ENCODE measurements at places on chromosomes 3 and 15.

DNA sequence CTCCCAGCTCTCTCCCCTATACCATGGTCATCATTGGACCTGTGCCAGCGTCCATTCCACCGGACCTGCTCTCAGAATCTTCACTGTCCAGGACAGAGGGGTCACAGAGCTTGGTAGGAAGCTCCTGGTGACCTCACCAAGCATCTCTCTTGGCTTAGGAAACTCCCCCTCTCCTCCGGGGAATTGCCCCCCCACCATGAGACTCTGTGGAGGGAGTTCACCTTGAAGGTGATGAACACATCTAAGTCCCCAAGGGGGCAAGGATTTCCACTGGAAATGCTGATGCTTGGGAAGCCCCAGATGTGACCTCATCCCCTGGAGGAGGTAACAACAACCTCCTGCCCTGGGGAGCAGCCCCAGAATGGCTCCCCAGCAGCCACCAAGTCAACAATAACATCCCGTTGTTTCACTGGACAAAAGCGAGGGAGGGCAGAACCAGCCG, 3.2 kb downstream of the SEMA7A start:
- no peak overlapping the region for H3K27ac ChIP-seq
- no peak for DNase-seq
- no peak overlapping the region for H3K4me3 ChIP-seq
- H3K27me3 ChIP-seq, result peaks cover 11% of the 10 kb centered on the region
- peaks cover 46% of the 10 kb centered on the region for H3K4me1 ChIP-seq
- no peaks in the 10 kb centered on the region for H3K36me3 ChIP-seq

DNA sequence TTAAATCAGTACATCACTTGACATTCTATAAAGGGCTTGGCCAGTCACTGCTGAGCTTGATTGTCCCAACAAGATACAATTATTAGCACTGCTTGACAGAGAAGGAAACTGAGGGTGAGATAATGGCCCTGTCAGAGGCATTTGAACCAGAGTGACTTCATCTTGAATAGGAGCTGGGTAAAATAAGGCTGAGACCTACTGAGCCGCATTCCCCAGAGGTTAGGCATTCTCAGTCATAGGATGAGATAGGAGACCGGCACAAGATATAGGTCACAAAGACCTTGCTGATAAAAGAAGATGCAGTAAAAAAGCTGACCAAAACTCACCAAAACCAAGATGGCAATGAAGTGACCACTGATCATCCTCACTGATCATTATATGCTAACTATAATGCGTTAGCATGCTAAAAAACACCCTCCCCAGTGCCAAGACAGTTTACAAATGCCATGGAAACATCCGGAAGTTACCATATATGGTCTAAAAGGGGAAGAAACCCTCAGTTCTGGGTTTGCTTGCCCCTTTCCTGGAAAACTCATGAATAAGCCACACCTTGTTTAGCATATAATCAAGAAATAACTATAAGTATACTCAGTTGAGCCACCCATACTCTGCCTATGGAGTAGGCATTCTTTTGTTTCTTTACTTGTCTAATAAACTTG, 239.1 kb upstream of the SETMAR start:
- no peak overlapping the region for H3K4me3 ChIP-seq
- H3K27ac ChIP-seq, result no peak overlapping the region
- H3K27me3 ChIP-seq, result no peaks in the 10 kb centered on the region
- no peak for DNase-seq

GRCh38 chr3:46856576-46857471, 6.4 kb downstream of the MYL3 start:
- no peaks in the 10 kb centered on the region for H3K27me3 ChIP-seq
- H3K27ac ChIP-seq, result no peak overlapping the region
- no peak overlapping the region for H3K4me3 ChIP-seq
- DNase-seq, result no peak
- no peaks in the 10 kb centered on the region for H3K36me3 ChIP-seq
- H3K4me1 ChIP-seq, result no peaks in the 10 kb centered on the region

DNA sequence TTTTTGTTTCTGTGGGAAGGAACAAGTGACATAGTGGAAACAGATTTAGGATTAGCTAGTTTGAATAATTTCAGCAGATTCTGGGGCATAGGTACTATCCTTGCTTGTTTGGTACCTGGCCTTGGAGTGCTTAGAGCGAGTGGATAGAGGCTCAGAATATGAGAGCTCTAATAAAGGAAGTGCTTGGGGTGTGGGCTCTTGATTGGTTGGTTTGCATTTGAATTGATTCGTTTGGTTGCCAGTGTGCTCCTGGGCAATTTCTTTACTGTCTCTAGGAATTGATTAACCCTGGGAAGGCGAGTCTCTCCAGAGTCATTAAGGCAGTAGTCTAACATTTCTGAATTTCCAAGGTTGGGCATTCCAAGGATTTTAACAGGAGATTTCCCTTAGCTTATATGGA, 98.0 kb downstream of the DTWD1 start:
- H3K27ac ChIP-seq, result no peak overlapping the region
- no peak overlapping the region for H3K4me3 ChIP-seq
- no peaks in the 10 kb centered on the region for H3K27me3 ChIP-seq

GRCh38 chr15:66929843-66930402, 135.5 kb upstream of the SMAD3 start:
- DNase-seq, result no peak
- H3K27me3 ChIP-seq, result peaks cover 3% of the 10 kb centered on the region
- H3K4me1 ChIP-seq, result no peaks in the 10 kb centered on the region
- H3K27ac ChIP-seq, result no peak overlapping the region

DNA sequence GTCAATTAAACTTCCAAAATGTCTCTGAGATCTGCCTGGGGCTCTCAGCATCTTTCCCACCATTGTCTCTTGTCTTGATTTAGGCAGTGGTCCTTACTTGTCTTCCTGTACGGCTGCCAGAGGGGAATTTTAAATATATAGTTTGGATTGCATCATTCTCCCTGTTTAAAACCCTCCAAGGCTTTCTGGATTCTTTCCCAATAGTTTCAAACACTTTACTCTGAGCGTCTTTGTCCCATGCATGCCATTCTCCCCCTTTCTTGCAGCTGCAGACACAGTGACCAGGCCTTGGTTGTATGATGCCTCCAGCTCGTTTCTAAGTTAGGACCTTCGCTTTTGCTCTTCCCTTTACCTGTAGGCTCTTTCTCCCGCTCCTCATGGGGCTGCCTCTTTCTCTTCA, 323.3 kb upstream of the CTNNB1 start:
- DNase-seq, result no peak
- H3K36me3 ChIP-seq, result no peaks in the 10 kb centered on the region
- H3K27me3 ChIP-seq, result no peaks in the 10 kb centered on the region
- H3K4me3 ChIP-seq, result no peak overlapping the region
- no peak overlapping the region for H3K27ac ChIP-seq

- no peaks in the 10 kb centered on the region for H3K4me1 ChIP-seq
- DNase-seq, result no peak
- no peak overlapping the region for H3K4me3 ChIP-seq
- no peaks in the 10 kb centered on the region for H3K27me3 ChIP-seq
- no peaks in the 10 kb centered on the region for H3K36me3 ChIP-seq
- H3K27ac ChIP-seq, result no peak overlapping the region
Measured at GRCh38 chr15:47997195-47998080, 123.4 kb upstream of the SLC24A5 start.

- no peaks in the 10 kb centered on the region for H3K4me1 ChIP-seq
- H3K36me3 ChIP-seq, result no peaks in the 10 kb centered on the region
- peaks cover 26% of the 10 kb centered on the region for H3K27me3 ChIP-seq
- H3K4me3 ChIP-seq, result no peak overlapping the region
- no peak for DNase-seq
Measured at GRCh38 chr3:127482216-127483004, 108.1 kb downstream of the TPRA1 start.

DNA sequence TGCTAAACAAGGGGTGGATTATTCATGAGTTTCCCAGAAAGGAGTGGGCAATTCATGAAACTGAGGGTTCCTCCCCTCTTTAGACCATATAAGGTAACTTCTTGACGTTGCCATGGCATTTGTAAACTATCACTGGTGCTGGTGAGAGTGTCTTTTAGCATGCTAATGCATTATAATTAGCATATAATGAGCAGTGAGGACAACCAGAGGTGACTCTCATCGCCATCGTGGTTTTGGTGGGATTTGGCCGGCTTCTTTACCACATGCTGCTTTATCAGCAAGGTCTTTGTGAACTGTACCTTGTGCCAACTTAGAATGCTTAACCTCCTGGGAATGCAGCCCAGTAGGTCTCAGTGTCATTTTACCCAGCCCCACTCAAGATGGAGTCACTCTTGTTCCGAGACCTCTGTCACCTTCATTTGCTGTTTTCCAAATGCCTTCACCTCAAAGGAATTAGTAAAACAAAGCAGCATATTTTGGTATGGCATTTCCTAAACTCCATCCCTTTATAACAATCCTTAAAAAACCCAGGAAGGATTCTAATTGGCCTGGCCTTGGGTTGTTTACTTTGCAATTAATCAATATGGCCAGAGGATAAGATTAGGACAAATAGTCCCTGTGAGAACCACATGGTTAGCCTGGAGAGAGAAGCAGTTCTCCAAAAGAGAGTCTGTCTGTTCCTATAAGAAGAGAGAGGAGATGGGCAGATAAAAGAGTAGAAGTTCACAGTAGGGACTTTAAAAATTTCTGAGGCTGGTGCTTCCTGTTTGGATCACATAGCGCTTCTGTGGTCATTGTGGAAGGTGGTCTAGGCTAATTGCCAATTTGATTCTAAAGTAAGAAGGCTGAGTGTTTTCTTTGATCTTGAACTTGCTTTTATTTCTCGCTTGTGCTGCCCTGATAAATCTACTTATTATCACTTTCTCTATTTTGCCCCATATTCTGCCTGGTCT, 155.2 kb upstream of the EOMES start:
- H3K27me3 ChIP-seq, result no peaks in the 10 kb centered on the region
- peak overlapping the region; percentile 65 for H3K27ac ChIP-seq
- DNase-seq, result peak; percentile 57
- H3K4me1 ChIP-seq, result peaks cover 43% of the 10 kb centered on the region
- no peaks in the 10 kb centered on the region for H3K36me3 ChIP-seq

- DNase-seq, result no peak
- H3K4me1 ChIP-seq, result no peaks in the 10 kb centered on the region
- no peak overlapping the region for H3K4me3 ChIP-seq
- no peaks in the 10 kb centered on the region for H3K27me3 ChIP-seq
- no peak overlapping the region for H3K27ac ChIP-seq
- no peaks in the 10 kb centered on the region for H3K36me3 ChIP-seq
Measured at GRCh38 chr3:64133272-64133671, 92.0 kb downstream of the PRICKLE2 start.

DNA sequence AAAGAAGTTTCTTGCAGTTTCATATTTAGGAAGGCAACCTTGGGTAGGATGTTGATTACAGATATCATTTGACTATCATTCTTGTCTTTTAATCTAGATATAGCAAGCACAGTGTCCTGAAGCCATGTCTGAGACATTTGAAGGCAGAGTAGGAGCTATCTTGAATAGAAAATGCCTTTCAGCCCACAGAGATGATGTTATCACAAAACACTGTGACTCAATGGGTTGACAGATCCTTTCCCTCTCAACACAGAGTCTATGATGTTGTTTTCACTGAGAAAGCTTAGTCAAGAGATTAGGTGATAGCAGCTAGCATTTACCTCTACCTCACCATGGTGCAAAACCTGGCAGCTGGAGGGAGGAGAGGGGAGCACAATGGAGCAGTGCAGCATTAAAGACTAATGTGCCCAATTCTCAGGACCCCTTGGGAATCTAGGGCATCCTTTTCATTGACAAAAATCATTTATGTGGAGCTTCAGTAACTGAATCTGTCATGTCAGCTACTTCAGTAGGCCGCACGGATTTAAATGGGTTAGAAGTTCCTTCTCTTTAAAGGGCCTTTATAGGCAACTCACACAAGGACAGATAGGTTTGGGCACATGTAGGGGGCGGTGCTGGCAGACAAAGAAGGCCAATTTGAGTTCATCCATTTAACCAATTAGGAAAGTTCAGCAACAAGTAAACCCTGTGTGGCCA, 121.8 kb downstream of the AGBL1 start:
- H3K4me1 ChIP-seq, result no peaks in the 10 kb centered on the region
- H3K27me3 ChIP-seq, result no peaks in the 10 kb centered on the region
- H3K36me3 ChIP-seq, result no peaks in the 10 kb centered on the region
- H3K4me3 ChIP-seq, result no peak overlapping the region
- no peak overlapping the region for H3K27ac ChIP-seq

- no peak for DNase-seq
- H3K27ac ChIP-seq, result no peak overlapping the region
- no peaks in the 10 kb centered on the region for H3K4me1 ChIP-seq
- H3K36me3 ChIP-seq, result peaks cover 46% of the 10 kb centered on the region
Measured at GRCh38 chr3:88093266-88093665, 34.2 kb downstream of the ZNF654 start.

DNA sequence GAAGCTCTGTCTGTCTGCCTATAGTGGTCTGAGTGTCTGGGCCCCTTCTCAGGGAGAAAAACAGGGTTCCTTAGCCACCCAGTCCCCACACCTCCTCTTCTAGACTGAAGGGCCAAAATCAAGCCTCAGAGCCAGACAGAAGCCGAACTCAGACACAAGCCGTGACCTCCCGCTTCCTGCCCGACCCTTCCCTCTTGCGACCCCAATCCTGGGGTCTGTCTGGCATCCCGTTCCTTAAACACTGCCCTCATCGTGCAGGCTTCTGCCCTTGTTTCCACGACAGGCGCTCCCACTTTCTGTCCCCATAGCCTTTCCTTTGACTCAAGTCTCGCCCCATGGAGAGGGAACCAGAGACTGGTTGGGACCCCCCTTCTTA, 32.3 kb downstream of the EPHB3 start:
- H3K4me1 ChIP-seq, result no peaks in the 10 kb centered on the region
- no peaks in the 10 kb centered on the region for H3K36me3 ChIP-seq
- no peak for DNase-seq
- H3K4me3 ChIP-seq, result no peak overlapping the region
- peaks cover 4% of the 10 kb centered on the region for H3K27me3 ChIP-seq
- H3K27ac ChIP-seq, result no peak overlapping the region

DNA sequence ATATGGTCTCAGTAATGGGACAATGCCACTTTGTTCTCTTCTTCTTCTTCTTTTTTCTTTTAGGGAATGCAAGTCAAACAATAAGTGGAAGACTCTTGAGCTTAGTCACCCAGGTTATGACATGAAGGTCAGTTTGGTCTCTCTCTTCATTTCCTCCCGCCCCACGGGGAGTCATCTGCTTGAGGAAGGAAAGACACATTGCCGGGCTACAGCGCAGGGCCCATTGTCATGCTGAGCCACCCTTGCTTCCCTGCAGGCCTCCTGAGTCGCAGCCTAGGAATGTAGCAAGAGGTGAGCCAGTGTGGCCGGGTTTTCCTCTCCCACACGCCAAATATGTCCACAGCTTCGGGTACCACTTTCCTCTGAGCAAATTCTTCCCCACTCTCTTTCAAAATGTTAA, 47.6 kb downstream of the RAP2B start:
- no peak overlapping the region for H3K4me3 ChIP-seq
- H3K27me3 ChIP-seq, result no peaks in the 10 kb centered on the region
- H3K36me3 ChIP-seq, result no peaks in the 10 kb centered on the region
- DNase-seq, result no peak

GRCh38 chr15:67922971-67923945, 83.4 kb upstream of the RNU6-1 start:
- no peak overlapping the region for H3K27ac ChIP-seq
- H3K27me3 ChIP-seq, result no peaks in the 10 kb centered on the region
- no peaks in the 10 kb centered on the region for H3K4me1 ChIP-seq

All from DND-41 (cell line).